Epithelial cell of esophagus (primary cell): ENCODE measurements at places on chromosomes 3 and 15.

GRCh38 chr3:152076148-152076547 is 192.6 kb upstream of the MBNL1 start:
- peak; percentile 28 for DNase-seq

GRCh38 chr3:142072816-142073215 is 76.5 kb downstream of the TFDP2 start:
- no peak for DNase-seq

- peak; percentile 58 for DNase-seq
Measured at GRCh38 chr15:85430406-85431204, 50.2 kb downstream of the AKAP13 start.

DNA sequence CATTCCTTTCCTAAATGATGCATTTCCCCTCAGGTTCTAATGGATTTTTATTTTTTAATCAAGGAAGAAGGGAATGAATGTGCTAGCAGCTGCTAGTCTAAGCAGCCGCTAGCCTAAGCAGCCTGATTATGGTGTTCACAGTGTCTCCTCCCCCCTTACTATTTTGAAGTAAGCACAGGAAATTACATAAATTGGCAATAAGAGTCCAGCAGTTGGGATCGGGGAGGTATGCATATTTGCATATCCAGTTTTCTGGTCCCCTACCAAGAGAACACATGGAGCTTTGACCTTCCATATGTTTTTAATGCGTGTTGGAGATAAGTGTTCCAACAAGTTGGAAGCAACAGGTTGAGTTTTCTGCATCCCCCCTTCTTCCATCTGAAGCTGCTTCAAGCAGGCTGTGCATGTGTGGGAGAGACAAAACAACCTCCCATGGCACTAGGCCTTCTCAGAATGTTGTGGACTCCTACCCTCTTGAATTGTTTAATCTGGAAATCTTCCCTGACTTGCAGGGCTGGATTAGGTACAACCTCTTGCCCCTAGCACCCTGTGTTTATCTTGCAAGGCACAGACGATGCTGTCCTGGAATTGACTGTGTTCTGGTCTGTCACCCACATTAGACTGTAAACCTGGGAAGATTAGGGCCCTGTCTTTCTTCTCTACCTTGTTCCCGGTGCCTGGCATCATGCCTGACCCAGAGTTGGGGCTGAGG is 124.8 kb upstream of the LRIG1 start:
- DNase-seq, result no peak

DNA sequence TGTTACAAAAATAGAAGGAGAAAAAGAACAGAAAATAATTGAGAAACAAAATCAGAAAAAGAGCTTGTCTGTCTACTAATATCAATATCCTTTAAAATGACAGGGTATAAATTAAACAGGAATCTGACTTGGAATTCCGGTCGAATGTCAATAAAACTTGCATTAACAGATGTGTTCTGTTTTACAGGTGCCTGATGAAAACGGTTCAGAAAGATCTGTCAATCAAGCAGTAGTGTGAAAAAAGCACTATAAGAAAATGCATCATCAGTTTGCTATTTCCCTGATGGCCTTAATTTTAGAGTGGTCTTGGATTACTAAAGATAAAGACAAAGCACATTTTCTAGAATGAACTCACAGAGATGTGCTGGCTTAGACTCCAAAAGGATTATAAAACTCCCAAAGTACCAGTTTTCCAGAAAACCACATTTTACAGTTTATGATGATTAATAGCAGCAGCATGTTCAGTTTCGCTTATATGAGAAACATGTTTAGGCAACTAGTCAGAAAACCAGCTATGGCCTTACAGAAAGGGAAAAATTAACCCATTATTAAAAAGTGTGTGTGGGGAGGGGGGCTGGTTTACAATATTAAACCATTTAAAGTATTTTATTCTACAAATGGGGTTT is 8.2 kb upstream of the C3orf38 start:
- DNase-seq, result peak; percentile 76

- no peak for DNase-seq
Measured at GRCh38 chr3:196915375-196915774, 27.0 kb downstream of the NCBP2 start.
